DND-41 (cell line): ENCODE measurements at places on chromosomes 13 and 19.

GRCh38 chr13:51839711-51840540 is 5.1 kb downstream of the TMEM272 start:
- no peak for DNase-seq

DNA sequence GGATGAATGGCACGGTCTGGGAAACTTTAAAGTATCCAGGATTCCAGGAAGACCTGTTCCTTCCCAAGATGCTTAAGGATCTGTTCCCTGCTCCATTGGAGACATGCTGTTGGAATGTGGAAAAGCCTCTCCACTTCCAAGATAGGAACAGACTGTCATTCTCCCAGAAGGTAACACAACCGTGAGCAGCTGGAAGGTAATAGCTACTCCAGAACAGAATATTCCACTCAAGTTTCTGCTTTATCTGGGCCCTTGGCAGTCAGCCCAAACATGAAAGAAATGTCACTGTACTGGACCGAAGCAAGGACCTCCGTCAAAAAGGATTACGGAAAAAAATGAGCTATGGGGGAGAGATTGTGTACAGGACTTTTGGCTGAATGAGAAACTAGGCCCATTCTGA is 420.9 kb upstream of the NBEA start:
- DNase-seq, result no peak

DNA sequence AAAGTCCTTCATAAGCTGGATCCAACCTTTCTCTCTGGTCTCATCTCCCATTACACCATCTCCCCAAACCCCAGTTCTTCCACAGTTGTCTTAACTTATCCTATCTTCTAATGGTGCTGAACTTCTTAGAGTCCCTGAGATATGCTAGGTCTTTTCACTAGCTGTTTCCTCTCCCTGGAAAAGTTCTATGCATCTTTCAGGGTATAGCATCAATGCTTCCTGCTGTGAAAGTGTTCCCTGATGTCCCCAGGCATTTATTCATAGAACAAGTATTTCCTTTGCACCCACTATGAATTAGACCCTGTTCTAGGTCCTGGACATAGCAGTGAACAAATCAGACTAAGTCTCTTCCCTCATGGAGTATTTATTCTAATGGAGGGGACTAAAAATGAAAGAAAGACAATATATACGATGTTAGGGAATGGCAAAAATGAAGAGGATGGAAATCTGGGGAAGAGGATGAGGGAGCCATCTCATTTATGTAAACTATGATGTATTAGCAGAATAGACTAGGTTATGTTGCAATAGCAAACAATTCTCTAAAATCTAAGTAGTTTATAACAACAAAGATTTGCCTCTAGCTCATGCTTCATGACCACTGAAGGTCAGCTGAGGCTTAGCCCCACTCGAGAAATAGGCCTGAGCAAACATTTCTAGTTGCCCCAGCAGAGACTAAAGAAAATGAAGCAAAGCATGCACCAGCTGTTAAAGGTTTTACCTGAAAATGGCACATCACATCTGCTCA is 120.0 kb downstream of the CYSLTR2 start:
- DNase-seq, result no peak

DNA sequence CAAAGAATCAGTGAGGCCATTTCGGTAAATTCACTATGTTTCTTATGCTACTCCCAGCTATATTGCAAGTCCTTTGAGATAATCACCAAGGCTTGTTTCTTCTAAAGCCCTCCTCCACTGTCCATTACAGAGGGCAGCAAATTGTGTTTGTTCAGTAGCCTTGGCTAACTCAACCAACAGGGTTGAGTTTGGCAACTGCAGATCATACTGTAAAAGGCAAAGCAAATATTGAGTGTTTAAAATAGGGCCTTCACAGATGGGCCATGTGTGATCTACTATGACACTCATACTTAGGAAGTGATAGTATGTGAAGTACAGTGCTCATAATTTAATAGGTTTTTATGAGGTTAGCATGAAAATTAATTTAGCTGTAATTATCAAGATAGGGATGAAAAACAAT is 171.3 kb downstream of the DACH1 start:
- no peak for DNase-seq

GRCh38 chr13:93235258-93236015 is 8.8 kb downstream of the GPC6 start:
- DNase-seq, result no peak

DNA sequence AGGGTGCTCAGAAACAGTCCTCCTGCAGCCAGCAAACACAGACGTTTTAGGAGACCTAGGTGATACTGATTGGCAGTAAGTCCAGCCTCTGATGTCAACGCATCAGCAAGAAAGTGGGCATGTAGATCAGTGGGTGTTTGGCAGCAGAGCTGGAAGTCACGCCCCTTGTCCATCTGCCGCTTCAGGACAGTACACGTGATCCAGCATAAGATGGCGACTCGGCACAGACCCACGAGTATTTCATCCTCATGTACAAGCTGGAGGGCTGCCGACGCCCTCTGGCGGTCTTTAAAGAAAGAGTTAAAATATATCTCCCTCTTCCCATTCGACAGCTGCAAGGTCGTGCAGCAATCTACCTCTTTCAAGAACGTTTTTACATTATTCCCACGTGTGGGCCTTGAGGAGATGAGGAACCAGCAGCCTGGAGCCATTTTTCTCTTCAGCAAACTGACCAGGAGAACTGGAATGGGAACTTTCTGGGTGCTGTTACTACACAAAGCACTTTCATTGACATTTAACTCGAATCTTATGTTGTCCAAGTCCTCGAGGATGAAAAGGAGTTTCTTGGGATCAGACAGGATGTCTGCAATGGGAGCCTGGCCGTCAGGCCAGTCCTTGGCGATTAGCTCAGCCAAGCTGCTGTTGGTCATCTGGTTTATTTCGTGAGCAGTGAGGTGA is 22.3 kb downstream of the NLRP11 start:
- DNase-seq, result peak; percentile 10

- DNase-seq, result no peak
Measured at GRCh38 chr19:5103061-5103701, 134.3 kb downstream of the KDM4B start.

- DNase-seq, result no peak
Measured at GRCh38 chr19:49411681-49412326, 11.4 kb downstream of the PTH2 start.

GRCh38 chr13:49497272-49497671 is 1.5 kb downstream of the PHF11 start:
- DNase-seq, result no peak
